Stimulated activated naive CD8-positive, alpha-beta T cell treated with anti-CD3 and anti-CD28 coated beads, Interleukin-15, amount 100 ng/mL, for 72 hours (primary cell): ENCODE measurements at places on chromosomes 3 and 15.
A peak's percentile ranks its signal among the peaks of the same experiment; 100 is the strongest.

DNA sequence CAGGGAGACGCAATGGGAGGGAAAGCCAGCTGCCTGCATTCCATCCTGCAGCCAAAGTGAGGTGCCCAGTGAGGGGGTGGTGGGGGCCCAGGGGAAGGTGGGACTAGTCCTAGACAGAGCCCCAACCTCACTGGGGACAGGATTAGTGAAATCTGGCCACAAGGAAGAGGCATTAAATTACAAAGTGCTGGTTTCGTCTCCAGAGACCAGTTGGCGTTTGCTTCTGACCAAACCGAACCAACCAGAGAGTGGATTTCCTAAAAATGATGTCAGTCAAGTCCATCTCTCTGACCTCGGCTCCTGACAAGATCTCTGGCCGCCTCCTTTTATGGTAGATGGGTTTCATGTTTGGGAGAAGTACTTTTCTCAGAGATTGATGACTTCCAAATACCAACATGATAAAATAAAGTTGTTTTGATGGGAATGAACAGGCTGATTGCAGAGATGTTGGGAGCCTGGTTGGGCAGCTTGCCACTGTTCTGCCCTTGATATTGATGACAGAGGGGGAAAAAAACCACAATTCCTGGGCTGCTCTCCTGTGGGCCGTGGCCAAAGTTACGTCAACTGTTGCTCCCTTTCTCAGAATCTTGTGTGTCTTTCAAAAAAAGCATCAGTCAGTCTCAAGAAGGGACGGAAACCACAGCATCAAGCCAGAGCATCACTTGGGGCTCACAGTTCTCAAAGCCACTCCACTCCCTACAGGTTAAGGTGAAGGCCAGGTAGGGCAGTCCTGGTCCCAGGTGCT, 24.6 kb downstream of the ITGA11 start:
- DNase-seq: no peak

DNA sequence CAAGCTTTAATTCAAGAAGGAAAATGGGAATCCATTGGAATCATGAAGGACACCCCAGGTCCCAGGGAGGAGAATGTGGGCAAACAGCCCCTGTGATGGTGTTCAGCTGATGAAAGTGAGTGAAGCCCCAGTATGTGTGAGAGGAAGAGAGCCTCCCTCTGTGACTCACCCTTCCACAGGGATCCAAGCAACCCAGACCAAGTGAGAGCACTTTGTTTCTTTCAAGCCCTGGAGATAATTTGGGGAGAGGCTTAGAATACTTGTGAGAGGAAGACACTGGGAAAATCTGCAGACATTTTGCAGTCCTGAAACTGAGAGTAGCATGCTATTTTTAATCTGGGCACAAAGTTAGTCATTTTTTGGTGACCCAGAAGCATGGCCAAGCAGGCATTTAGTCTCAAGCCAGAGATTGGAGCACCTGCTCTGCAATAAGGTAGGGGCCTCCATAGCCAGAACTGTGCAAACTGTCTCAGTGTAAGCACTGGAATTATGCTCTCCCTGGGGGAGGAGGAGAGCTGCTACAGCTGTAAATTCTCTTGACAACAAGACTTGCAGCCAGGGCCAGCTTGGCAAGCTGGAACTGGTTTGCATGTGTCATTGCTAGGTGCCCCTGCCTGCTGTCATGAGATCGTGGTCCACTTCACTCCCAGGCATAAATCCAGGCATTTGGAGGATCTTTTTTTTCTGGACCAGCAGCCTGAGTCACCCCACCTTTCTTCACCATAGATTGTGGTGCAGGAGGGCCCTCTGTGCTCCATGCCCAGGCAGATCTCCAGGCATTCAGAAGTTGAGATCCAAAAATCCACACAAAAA, 537.8 kb upstream of the DPPA4 start:
- no peak for DNase-seq

DNA sequence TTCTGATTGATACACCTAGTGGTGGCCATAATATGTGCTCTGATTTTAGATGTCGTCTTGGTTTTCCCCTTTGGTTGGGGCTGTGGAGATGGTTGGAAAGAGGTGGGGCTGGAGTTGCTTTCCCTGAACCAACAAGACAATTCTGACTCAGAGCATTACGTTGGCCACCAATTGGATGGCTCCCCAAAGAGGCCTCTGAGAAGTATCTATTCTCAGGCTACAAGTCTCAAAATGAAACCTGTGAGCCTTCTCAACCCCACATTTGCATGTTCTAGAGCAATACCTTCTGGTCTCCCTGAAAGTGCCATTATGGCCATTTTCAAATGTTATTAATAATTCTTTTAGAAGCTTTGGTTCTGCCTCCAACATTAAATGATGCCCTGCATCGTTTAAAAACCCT, 188.4 kb upstream of the WNT5A start:
- DNase-seq: peak; percentile 24

GRCh38 chr3:32484436-32484835, 18.2 kb downstream of the CMTM6 start:
- DNase-seq: no peak

GRCh38 chr3:128619146-128619890, 31.3 kb downstream of the RPN1 start:
- peak; percentile 55 for DNase-seq

DNA sequence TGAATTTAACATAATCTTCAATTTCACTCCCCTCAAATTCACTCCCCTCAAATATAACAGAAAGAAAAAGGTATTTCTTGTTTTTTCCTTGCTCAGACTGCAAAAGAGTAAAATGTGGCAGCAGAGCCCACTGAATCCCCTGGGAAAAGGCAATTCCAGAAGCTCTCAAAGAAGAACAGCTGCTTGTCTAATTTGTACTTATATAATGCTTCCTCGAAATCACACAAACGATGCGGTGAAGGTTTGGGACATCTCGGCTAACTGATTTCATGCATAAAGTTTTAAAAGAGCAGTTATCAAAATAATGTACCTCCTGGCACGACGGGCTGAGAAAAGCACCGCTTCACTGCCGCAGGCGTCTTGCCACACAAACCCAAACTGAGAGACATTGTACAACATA, 10.7 kb downstream of the BDH1 start:
- no peak for DNase-seq

- no peak for DNase-seq
These were observed 906.0 kb upstream of the ALCAM start for GRCh38 chr3:104460477-104461406.

DNA sequence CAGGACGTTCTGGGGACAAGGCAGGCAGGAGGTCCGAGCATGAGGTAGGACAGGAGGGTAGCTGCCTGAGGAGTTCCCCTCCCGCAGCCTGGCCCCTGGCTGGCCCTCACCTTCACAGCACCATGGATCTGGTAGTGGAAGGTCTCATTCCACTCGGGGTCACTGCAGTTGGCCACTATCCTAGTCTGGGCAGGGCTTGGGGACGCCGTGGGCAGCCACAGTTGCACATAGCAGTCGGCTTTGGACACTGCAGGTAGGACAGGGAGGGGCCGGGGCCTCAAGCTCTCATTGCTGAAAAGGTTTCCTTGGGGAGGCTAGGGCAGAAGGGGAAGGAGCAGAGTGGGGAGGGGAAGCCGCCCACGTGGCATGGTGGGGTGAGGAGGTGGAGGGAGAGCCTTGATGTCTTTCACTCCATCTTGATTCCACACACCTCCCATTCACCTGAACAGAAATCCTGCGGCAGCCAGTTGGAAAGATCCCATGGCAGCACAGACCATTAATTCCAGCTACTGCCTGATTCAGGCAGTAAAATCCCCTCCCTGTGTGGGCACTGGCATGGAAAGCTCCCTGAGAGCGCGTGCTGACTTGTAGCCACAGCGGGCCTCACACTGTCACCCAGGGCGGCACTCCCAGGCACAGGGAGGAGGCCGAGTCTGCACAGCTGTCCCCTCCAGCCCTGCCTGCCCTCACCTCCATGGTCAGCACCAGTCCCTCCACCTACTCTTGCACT, 2.1 kb downstream of the PLA2G4F start:
- DNase-seq: no peak

DNA sequence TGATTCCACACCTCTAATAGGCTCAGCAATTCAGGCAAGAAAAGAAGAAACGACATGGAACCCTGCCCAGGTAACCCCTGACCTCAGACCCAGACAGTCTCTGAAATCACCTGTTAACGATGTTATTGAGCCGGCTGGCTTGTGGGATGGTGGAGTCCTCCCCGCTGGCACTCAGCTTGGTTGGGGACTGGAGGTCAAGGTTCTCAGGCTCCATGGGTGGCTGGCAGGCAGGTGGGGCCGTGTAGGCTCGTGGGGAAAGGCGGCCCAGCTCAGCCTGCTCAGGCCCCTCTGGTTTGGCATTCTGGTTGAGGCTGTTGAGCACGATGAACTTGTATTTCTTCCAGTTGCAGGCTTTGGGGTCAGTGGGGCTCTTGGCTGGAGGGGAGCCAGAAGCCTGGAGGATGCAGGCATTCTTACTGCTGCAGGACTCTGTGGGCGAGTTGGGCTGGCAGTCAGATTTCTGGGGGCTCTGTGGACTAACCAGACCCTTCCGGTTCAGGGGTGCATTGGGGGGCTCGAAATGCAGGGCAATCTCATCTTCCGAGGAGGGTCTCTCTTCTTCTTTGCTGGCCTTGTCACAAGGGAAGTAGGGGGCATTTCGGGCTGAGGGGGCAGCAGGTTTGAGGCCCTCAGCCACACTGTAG, 16.2 kb downstream of the BCL6 start:
- no peak for DNase-seq

DNA sequence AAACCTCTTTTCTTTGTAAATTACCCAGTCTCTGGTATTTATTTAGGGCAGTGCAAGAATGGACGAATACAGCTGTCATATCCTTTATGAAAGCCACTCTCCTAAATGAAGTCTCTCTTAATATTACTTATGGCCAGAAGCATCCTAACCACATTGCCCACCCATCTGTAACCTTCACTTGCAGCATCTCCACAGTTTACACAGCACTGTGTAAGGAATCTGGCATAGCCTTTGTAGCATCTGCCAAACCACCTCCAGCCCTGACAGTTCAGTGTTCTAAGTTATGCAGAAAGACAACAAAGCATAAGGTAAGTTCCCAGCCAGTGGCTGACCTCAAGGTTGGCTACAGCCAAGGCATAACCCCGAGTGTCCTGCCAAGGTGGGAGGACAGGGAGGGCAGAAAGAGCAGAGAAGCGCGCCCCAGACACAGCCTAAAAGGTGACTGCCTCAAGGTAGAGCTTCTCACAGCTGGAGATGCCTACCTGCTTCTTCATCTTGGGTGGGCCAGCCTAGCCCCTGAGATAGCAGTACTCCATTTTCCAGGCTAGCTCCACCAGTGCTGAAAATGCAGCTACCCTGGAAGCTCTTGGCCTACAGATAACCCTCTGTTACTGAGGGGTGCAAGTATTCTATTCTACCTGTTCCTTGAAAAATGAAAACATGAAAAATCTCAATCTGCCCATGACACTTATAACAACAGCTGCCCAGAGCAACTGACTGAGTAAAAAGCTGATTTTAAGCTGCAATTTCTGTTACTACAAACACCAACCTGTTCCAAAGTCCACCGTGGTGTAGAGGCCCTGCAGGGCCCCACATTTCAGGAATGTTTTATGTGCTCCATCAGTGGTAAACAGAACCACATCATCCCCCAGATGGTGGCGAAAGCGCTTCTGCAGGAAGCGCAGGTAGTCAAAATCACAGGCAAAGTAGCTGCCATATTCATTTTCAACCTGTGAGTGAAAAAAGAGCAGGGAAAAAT, 39.3 kb downstream of the GLB1 start:
- no peak for DNase-seq

DNA sequence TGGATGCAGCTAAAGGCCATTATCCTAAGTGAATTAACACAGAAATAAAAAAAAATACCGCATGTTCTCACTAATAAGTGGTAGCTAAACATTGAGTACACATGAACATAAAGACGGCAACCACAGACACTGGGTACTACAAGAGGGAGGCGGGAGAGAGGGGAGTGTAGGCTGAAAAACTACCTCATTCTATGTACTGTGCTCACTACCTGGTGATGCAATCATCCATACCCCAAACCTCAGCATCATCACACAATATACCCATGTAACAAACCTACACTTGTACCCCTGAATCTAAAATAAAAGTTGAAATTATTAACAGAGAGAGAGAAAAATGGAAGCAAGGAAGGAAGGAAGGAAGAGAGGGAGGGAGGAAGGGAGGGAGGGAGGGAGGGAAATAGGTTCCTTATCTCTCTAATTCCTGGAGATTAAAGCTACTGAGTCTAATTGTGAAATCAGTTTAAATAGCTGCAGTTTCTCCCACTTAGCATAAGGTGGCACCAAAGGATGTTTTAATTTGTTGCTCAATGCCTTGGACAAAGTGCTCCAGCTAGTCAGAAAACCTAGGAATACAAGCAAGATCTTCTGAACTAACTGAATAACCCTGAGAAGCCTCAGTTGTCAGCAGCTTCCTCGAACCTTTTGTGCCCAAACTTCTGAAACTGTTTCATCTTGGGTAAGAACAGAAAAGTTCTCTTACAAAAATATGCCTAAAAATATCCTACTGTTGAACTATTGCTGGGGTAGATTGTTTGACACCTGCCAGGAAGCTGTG, 79.4 kb upstream of the ATP11B start:
- DNase-seq: no peak

- no peak for DNase-seq
These were observed 140.7 kb downstream of the FBLN2 start for GRCh38 chr3:13689373-13690260.
